Left ventricle myocardium inferior (tissue), 1 donor: ENCODE measurements at places on chromosomes 12 and 14.

GRCh38 chr14:36056845-36057244, 119.7 kb downstream of the PTCSC3 start:
- DNase-seq = no peak

DNA sequence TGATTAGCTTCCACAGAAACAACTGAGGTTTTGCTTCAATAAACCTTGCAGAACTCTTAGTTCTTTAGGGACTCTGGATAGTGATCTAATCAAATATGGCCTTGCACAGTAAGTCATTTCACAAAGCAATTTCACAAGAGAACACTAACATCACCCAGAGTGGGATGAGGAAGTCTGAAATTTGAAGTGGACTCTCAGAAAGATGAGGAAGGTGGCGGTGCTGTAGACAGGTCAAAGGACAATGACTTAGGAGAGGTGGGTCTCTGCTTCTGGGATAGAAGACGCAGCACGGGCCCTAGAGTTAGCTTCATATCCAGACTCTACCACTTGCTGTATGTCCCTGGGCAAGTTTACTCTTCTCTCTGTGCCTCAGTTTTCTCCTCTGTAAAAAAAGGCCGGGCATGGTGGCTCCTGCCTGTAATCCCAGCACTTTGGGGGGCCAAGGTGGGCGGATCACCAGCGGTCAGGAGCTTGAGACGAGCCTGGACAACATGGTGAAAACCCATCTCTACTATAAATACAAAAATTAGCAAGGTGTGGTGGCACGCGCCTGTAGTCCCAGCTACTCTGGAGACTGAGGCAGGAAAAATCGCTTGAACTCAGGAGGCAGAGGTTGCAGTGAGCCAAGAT, 18.9 kb downstream of the FOS start:
- DNase-seq = no peak

GRCh38 chr14:69808919-69809808, 12.1 kb upstream of the SLC10A1 start:
- DNase-seq = no peak

- no peak for DNase-seq
These were observed 7.3 kb downstream of the IL31 start for GRCh38 chr12:122166422-122167349.

GRCh38 chr12:92136965-92137721, 8.5 kb downstream of the BTG1 start:
- DNase-seq = no peak
